ENCODE measurements at places on chromosomes 2 and 18.

DNA sequence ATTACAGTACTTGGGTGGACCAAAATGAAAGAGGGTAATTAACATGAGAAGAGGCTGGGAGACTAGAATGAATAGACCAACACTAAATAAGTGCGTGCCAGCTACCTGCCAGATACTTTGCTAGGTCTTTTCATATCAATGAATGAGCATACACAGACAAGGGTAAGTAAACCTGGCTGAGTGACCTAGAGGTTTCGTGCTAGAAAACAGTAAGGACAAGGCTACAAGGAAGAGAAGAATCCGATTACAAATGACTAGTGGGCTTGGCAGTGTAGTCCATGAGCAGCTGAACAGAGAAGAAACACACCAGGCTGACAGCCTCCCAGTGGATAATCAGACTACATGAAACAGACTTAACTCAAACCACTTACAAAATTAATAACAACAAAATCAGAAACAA, 64.6 kb downstream of the THADA start:
- no peak for DNase-seq

DNA sequence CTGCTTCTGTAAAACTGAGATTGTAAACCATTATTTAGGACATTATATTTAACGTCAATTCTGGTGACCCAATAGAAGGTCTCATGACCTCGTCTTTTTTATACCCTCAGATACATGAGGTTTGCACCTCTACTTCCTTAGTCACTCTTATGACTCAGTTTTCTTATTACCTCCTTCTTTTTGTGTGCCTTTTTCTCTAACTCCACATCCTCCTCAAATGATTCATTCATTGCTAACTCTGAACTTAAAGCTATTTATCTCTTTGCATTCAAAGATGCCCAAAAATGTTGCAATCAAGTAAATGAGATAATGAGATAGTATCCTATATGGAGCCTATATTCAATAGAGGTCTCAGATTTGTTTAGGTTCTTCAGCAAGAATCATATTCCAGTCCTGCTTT, 121.0 kb upstream of the KYNU start:
- peak; percentile 18 for DNase-seq

DNA sequence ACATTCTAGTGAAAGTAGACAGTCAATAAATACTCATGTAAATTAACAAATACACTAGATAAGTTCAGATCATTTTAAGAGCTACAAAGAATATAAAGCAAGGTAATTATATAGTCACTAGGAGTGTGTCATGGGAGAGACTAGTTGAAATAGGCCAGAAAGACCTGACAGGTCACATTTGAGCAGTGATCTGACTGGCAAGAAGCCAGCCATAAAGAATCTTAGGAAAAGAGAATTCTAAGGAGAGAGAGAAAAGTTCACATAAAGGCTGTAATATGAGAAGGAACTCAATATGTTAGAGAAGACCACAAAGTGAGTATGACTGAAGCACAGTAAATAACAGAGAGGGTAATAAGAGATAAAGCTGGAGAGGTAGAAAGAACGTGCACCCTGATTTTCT, 31.2 kb downstream of the VSNL1 start:
- no peak for DNase-seq

GRCh38 chr2:69100220-69100723, 87.3 kb downstream of the ANTXR1 start:
- DNase-seq = no peak

- DNase-seq = no peak
Observed at GRCh38 chr2:33917252-33917651, 318.2 kb upstream of the FAM98A start.

DNA sequence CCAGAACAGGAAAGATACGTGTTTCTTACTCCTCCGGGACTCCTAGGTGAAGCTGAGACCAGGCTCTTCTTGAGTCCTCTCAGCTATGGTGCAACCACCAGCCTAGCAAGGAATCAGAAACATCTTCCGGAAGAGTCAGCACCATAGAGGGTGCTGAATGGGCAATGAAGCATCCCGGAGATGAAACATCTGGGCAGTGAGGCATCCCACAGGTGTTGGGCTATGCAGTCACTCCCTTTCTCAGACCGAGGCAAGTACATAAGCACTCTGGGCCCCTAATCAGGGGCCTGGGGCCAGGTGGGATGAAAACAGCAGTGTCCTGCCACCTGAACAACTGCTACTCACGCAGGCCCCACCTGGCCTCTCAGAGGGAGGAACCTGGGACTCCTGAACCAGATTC, 1.4 kb upstream of the CAPN10 start:
- peak; percentile 5 for DNase-seq

DNA sequence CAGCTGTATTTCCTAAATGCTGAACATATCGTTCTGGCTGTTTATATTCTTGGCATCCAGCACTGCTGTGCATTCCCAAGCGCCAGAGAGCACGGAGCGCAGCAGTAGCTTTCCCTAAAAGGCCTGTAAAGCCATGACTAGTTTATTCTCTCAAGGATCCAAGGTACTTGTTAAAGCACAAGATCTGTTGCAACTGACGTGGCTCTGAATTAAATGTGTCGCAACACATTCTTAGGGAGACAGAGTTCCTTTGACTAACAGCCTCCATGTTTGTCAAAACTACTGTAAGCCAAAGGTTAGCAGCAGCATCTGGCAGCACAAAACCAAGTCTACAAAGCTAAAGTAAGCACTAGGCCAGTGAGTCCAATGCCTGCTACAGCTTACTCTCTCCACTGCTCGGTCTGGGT, 188.6 kb upstream of the FN1 start:
- DNase-seq = no peak

- no peak for DNase-seq
Observed at GRCh38 chr2:86335865-86336674, 1.4 kb downstream of the REEP1 start.

DNA sequence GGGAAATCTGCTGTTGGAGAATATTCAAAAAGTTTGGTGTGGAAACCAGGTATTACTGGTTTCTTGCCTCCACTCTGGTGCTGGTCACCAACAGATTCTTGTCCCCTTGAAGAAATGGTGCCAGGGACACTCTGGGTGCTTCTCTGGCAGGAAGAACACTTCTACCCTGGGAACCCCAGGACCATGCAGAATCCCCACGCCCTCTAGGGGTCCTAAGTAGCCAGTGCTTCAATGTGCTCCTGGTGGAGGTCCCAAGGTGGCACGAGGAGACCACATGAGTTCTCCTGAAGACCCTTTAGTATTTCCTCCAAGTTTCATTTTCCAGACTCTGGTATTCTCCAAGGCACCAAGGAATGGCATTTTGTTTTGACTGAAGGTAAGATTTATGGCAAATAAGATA, 380.6 kb downstream of the TSN start:
- DNase-seq = peak; percentile 47

DNA sequence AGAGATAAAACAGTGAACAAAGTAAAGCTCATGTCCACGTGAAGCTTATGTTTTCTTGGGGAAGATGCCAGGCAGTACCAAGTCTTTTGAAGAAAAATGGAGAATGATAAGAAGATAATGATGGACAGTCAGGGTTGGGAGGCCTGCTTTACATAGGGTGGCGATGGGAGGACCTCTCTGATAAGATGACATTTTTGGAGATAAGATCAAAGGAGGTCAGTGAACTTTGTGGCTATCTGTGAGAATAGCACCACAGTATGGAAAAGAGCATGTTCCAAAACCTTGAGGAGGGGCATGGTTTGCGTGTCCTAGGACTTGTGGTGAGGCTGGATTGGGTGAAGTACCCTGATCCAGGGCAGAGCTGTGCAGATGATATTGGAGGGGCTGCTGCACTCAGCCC, 461.7 kb upstream of the NRP2 start:
- no peak for DNase-seq

GRCh38 chr2:218125626-218126080, at the start of gene CXCR2:
Gene CXCR2, plus strand, starts transcription at chr2:218126028. Its CDS starts 8,774 bp downstream, at chr2:218134802.
- no peak for DNase-seq

- DNase-seq = no peak
Observed at GRCh38 chr2:239395524-239395923, 5.3 kb downstream of the HDAC4 start.

DNA sequence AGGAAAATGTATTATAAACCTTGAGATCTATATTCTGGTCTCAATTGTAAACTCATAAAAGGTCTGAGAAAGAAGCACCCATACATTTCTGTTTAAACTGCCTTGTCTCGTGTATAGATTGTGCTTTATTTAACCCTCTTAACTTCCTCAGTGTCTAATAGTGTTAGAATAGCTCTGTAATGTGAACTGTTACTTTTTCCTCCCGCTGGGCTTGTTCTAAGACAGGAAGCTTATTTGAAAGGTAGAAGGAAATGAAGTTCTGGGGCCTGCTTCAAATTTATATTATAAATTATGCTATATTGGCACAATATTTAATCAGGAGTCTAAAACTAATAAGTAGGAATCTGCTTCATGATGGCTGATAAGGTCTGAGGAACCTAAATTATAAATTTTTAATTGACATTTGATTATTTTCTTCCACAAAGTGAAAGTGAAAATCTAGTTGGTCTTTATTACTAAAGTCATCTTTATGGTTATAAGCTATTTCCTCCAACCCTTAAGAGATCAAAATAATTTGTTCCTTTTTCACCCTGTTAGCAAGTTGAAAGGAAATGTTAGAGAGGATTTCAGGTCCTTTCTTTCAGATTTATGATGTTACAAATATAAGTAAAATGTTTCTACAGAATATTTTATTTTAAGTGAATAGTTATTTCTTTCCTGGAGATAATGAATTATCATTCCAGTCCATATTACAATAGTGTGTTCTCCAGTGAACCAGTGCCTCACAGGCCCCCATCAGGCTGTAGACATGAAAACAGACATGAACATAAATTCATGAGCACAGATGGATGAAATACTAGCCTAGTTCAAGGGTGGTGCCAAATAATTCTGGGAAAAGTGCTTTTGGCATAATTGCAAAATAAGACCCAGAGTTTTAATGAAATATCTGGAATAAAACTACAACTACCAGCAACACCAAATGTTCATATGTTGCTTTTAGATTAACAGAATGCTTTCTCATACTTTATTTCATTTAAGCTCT, 7.9 kb downstream of the MFSD6 start:
- no peak for DNase-seq

DNA sequence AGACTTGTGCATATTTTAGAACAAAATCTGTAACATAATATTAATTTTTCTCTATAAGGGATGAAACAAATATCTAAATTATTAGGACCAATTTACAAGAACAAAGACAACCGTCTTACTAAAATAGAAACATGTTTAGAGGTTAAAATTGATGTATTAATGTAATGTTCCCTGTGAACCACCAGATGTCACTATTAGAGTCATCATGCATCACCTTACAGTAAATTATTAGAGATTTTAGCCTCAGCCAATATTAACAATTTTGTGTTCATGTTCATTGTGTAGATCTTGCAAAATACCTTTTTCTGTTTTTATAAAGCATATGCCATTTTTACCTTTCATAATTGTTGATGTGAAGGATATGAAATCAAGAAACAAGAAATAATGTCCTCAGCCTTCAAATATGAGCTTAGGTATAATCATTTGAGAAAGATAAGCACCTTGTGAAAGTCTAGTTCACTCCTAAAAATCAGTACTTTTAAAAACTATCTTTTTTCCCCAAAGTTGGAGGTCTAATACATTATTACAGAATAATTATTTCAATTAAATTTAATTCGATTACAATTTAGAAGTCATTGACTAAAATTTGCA, 344.3 kb upstream of the KCNH7 start:
- peak; percentile 45 for DNase-seq

GRCh38 chr2:205792908-205793307, 110.6 kb downstream of the NRP2 start:
- DNase-seq = no peak
